CD8-positive, alpha-beta memory T cell (primary cell): ENCODE measurements at places on chromosomes 16 and 17.

GRCh38 chr17:231966-232807 lies 50.7 kb upstream of the DOC2B start:
- no peak for DNase-seq

DNA sequence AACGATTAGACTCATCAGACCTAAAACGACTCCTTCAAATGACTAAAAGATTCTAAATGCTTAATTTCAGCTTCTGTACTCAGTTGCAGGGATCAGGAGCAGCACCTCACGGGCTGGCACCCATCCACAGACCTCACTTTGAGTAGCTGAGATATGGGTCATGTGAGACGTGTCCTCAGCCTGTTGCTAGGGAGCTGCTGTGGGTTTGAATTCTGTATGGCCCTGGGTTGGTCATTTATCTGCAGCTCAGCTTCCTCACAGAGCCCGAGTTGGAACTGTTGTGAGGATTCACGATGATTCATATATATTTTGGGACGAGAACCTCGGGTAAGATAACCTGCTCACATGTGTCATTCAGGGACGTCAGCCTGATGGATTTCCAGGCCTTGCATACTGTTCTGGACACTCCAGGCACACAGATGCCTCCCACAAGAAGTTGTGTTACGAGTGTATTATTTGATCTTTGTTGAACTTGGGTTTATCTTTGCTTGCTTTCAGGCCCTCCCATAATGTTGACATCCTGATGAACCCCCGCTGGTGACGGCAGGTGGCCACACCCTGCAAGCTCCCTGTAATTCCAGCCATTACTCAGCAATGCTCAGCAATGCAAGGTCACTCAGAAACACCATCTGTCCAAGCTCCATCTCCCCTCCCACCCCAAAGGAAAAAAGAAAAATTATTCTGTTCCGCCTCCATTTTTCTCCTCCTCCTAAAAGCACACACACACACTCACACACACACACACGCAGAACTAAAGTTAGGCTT lies 137.6 kb downstream of the RBFOX3 start:
- no peak for DNase-seq

GRCh38 chr16:87445486-87445885 lies 47.3 kb downstream of the ZCCHC14 start:
- DNase-seq: no peak

DNA sequence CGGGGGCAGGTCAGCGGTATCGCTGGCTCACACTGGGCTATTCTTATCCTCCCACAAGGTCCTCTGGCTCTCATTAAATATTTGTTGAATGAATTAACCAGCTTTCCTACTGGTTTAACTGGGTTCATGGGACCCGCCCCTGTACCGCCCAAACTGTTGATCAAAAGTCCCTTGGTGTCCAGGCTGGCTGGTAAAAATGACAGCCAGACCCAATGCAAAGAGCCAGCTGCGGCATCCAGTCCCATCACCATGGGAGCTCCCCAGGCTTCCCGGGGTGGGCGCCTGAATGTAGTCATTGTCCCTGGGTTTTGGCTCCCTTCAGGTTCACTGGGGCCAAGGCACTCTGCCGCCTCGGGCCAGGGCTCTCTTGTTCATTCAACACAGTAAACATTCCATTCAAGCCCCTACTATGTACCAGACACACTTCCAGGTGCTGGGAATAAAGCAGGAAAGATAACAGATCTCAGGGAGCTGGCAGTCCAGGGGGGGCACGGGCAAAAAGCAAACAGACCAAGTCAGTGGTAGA lies 11.7 kb upstream of the ATP2C2 start:
- no peak for DNase-seq

GRCh38 chr16:46920402-46921068 lies 36.4 kb downstream of the GPT2 start:
- DNase-seq: no peak
